ENCODE measurements at places on chromosomes 11 and 22.

DNA sequence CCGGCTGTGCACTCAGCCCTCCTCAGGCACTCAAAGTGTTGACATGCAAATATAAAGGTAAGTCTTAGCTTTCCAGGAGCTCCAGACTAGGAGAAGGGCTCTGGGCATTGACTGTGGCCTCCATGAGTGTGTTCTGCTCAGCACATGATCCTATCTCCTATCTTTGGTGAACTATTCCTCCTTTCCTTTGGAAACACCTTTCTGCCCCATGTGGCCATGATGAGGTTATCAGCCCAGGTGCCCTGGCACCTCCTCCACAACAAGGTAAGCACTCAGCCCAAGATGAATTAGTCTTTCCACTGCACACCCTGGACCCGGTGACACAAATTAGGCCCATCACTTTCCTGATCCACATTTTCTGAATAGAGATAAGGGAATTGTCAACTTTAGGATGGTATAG, 37.9 kb upstream of the LMO1 start:
- DNase-seq: no peak

- DNase-seq: no peak
Observed at GRCh38 chr11:9386901-9387300, 2.4 kb downstream of the IPO7 start.

GRCh38 chr22:40039482-40040115, 44.8 kb downstream of the FAM83F start:
- DNase-seq: no peak

DNA sequence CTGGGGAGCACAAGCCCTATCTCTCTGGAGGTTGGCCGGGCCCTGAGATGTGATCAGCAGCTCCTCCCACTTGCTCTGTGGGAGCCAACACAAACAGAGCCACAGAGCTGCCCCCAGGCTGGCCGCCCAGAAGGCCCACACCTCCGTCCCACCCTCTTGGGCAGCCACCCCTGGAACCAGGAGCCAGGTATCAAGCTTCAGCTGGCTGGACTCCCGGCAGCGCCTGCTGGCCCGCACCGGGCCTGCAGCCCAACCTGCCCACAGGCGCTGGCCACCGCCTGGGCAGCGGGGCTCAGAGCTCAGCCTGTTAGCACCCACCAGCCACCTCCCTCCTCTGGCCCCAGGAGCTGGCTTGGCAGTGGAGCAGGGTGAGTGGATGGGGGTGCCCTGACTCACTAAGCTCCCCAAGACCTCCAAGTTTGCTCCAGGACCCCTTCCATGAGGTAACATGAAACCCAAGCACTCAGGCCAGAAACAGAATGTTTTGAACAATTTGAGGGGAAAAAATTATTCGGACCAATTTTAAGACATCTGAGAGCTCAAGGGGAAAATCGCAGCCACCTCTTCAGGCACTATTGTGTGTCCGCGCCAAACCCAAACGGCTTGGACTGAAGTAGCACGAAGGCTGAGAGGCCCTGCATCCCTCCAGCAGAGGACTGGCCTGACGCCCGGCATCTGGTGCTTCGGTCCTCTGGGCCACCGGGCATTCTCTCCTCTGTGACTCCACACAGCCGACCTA, 450.8 kb downstream of the SOX6 start:
- no peak for DNase-seq

GRCh38 chr11:109275931-109276330, 146.1 kb upstream of the C11orf87 start:
- no peak for DNase-seq

DNA sequence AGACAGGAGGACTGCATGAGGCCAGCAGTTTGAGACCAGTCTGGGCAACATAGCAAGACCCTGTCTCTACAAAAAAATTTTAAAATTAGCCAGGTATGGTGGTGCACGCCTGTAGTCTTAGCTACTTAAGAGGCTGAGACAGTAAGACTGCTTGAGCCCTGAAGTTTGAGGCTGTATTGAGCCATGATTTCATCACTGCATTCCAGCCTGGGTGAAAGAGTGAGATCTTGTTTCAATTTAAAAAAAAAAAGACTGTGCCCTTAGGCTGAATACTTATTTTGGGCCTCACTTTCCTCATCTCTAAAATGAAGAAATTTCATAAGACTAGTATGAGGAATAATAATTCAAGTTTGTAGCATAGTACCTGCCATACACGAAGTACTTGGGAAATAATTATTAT, 6.9 kb downstream of the AQP11 start:
- DNase-seq: no peak

DNA sequence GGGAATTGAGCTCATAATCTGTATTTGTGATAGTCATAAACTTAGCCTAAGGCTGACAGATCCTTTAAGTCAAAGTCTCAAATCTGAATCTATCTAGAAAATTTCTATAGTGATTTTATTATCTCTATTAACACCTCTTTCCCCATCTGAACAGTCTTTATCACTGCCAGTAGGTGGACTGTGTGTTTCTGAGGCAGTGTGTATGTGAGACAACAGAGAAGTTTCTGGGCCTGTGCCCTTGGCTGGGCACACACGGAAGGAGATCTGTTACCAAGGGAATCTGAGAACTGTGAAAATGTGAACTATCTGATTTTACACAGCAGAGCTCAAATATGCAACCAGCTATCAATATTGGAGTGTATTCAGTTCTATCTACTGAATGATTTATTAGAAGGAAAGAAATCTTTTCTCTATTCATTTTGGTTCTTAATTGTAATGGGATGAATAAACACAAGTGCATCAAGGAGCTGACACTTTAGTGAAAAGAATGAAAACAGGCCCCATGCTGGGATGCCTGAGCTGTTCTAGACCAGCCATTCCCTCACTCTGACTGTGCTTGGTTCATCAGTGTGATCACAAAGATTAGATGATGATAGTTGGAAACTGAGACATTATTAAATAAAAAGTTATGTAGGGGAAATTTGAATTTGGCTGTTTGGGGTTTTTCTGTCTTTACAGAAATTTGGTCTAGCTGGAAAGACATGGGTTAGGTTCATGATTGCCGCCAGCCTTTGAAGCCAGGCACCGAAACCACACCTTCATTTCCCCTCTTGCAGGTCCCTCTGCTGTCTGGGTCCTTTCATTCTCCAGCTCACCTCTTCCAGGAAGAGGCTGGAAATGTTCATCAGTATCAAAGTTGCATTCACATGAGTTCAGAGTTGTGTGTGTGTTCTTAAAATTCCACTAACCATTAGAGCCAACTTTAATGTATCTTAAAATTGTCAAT, 68.1 kb downstream of the LIF start:
- no peak for DNase-seq

GRCh38 chr22:49365910-49366309, 461.8 kb downstream of the BRD1 start:
- DNase-seq: no peak

DNA sequence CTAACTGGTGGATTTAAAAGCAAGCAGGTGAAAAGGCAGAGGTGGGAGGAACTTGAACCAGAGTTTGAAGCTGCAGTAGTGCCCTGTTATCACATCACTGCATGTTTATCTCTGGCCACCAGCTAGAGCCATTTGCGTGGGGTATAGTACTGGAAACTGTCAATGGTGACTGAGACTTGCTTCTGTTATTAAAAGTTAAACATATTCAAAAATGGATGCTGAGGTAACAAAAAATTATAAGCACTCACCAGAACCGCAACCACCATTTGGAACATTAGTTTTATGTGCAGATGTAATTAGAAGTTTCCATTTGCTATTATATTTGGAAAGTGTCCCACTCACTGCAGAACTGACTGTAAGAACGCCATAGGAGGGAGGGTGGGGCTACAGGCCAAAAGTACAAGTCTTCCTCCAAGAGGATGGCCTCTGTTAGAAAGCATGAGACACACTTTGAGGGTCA, 1.2 kb upstream of the CD59 start:
- no peak for DNase-seq

DNA sequence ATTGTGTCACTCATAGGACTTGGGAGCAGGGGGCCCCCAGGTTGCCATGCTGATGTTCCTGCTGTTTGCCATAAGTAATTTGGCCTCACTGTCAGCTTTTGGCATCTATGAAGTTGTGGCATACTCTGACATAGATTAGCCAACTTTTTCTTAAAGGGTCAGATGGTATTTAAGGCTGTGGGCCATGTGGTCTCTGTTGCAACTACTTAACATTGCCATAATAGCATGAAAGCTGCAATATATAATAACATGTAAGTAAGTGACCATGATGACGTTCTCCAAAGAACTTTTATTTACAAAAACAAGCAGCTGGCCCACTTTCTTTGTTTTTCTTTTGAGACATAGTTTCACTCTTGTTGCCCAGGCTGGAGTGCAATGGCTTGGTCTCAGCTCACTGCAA, 2.2 kb upstream of the TMEM216 start:
- no peak for DNase-seq

- DNase-seq: no peak
Observed at GRCh38 chr11:44819346-44819745, 92.6 kb downstream of the TSPAN18 start.

DNA sequence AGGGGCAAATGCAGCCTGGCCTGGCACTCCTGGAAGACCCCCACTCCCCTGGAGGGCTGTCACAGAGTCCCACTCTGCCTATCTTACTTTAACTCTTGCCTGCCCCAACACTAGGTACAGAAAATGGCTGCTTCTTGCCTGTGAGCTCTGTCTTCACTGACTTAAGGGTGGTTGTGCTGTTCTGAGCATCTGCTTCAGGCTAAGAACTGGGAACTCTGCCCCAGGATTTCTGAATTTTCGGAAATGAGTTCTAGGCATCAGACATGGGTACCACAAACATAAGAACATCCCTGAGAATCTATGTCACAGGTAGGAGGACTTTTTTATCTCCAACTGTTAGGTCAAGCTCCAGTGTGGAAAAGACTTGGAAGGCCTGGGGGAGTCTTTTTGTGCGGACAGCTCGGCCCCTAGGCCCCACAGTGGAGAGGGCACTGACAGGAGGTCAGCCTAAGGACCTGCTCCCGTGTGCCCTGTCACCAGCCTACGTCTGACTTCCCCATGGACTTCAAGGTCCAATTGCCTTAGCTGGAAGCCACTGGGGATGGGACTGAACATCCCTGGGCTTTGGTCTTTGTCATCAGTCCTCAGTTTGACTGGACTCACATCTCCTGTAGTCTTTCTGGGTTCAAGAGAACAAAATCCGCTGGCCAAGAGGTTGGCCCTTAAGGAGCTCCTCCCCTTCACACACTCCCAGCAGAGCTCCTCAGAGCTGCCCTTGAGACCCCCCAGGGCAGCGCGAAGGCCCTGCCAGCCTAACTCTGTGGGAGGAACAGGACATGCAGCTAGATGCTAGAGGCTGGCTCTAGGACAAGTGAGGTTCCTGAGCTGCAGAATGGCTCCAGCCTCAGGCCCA, 31.9 kb downstream of the PPP2R1B start:
- DNase-seq: peak; percentile 15

DNA sequence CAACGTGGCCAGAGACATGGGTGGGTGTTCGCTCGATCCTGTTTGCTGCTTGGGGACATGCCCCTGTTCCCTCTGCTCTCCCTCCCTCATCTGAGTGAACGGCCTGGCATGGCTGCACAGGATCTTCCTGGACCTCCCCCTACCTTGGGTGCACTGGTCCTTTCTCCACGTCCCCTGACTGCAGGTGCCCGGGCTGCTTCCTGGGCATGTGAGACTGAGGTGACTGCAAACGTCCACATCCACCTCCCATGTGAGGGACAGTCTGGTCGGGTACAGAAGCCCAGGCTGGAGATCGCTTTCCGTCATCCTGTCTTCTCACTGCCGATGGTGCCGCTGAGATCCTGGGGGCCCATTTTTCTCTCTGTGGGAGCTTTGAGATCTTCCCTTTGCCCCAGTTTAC, 11.8 kb downstream of the SULT4A1 start:
- no peak for DNase-seq

GRCh38 chr11:115290893-115291292, 213.3 kb downstream of the CADM1 start:
- peak; percentile 57 for DNase-seq

DNA sequence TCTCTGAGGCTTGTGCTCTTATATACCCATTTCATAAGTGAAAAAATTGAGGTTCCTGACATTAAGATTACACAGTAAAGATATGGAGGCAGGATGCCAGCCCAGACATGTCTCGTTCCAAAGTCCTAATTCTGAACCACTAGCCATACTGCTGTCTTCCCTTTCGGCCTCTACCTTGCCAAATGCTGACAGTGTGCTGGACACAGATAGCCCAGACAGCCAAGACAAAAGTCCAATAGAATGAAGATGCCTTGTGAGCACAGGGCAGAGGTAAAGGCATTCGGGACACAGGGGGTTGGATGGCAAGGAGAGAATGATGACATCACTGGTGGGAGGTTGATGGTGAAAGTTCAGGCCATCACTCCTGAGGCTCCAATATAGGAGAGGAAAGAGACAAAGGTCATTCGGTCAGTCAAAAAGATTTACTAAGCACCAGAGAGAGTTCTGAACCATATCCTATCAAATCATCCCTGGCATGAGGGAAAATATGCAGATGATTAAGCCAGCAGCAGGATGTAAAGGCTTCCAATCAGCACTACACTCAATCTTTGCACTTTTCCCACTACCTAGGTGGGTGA, 174.0 kb upstream of the MTMR2 start:
- DNase-seq: no peak

- DNase-seq: no peak
Observed at GRCh38 chr22:17403906-17404305, 34.6 kb downstream of the CECR2 start.

DNA sequence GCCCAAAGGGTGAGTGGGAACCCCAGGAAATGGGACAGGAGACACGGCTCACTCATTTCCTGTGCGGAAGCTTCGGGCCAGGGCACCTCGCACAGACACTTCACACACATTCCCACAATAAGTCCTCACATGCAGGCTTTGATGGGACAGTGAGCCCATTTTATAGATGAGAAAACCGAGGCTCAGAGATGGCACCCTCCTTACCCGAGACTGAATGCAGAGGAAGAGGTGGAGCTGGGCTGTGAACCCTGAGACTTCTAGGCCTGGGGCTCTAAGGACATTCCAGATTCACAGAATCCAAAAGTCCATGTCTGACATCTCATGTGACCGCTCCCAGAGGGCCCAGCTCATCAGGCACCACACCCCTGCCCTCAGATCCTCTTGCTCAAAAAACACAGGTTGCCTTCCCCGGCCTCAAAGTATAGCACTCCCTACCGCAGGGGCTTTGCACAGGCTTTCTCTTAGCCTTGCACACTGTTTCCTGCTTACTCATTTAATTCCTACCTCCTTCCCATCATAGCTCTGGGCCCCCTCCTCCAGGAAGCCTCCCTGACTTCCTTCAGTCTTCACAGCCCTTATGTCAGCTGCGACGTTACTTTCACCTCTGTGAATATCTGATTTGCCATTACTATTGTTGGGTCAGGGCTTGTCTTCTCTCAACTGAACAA, 57.1 kb upstream of the TCF20 start:
- no peak for DNase-seq

GRCh38 chr11:102252339-102252891, 64.9 kb upstream of the BIRC3 start:
- DNase-seq: no peak
